Liver (tissue), 10 donors: ENCODE measurements at places on chromosomes 2 and 18. TPM values are rescaled to one million over a fixed set of nuclear protein-coding genes. Genes with fewer than 3 reads are reported as not detected.

The RAD51AP2 gene
- 0.25 TPM for total RNA-seq

GRCh38 chr2:145593280-145593679 lies 1073.4 kb upstream of the ZEB2 start:
- no peak for DNase-seq

The FAM168B gene
- total RNA-seq: 62.3 TPM

The TRPM8 gene
- 79.2 TPM for total RNA-seq

DNA sequence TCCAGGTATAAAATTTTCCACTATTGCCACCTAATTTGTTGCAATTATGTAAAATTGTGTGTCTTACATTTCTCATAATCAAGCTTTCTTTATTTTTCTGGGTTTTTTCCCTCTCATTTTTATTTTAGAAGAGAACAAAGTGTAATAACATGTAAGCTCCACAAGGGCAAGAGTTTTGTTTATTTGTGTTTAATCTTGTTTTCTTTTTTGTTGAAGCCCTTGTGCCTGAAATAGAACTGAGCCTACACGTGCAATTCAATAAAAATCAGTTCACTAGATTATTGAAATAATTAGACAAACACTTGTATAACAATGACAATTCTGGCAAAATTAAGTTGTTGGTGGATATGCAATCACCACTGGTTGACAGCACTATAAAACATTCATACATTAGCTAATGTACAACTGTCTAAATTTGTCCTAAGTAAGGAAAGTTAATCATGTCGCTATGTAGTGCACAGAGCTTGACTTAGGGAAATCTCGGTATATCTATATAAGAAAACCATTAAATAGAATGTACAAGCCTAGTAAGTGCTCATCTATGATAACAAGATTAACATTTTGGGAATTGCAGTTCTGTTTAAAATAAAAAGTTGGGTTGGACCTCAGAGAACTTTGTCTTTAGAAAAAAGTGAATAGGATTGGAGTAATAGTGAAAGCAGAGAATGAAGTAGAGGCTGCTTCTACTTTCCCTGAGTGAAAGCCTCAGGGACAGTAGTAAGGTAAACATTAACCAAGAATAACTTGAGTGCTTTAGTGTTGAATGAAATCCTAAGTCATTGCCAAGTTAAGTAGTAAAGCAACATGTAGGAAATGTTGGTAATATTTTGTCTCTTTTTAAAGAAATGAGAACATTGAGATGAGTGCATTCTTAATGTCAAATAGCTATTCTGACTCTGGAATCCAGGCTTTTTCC lies 37.4 kb upstream of the NOL4 start:
- no peak for DNase-seq

- DNase-seq: no peak
Measured at GRCh38 chr18:67661555-67661954, 145.0 kb upstream of the DSEL start.

DNA sequence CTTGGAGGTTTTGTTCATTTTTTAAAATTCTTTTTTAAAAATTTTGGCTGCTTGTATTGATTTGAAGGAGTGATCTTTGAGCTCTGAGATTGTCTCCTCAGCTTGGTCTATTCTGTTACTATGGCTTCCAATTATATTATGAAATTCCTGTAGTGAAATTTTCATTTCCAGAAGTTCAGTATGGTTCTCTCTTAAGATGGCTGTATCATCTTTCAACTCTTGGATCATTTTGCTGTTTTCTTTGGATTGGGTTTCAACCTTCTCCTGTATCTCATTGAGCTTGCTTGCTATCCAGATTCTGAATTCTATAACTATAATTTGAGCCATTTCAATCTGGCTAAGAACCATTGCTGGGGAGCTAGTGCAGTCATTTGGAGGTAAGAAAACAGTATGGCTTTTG lies 270.8 kb upstream of the NT5C1B start:
- no peak for DNase-seq

DNA sequence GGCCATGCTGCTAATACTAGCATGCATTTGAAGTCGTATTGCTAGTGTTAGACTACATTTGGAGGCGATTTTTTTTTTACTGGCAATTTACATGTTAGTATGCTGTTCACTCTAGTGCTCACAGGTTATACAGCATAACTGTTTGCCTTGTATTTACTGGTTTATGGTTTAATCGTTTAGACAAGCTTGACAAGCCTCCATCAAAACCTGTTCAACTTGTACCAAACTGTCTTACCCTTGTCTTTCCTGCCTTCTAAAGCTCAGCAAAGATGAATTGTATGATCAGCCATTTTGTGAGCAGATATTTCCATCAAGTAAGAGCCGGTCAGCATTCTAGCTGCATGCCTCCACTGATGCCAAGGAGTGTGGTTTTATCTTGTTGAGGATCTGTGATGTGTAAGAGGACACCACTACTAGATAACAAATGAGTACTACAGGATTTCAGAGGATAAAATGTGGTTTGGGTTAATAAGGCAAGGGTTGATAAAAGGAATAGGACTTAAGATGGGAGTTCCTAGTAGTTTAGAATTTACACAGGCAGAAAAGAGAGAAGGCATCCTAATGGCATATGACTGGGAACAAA lies 68.4 kb upstream of the ITM2C start:
- DNase-seq: no peak

The NT5DC4 gene
- total RNA-seq: 1.2 TPM

- no peak for DNase-seq
Measured at GRCh38 chr18:26335571-26336487, 109.6 kb downstream of the TAF4B start.

DNA sequence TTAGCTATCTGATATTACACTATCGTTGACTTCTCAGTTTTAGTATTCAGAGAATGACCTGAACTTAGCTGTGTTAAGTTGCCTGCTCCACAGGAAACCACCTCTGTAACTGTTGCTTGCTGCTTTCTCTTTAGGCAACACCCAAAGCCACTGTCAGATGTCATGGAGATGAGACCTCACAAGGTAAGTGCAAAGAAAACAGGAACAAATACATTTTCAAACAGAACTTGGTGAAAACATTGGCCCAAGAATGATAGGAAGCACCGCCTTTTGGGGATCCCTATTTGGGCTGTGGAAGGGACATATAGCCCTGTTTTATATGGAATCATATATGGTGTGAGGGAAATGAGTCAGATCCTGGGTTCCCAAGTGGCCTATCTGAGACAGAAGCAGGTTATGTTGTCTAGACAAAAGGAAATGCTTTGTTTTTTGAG lies 143.4 kb downstream of the UBE2E3 start:
- no peak for DNase-seq

The PRKAG3 gene
- not detected for total RNA-seq
